ENCODE measurements at places on chromosomes 2 and 18.

- no peak for DNase-seq
Measured at GRCh38 chr2:235391921-235392615, 101.8 kb upstream of the AGAP1 start.

DNA sequence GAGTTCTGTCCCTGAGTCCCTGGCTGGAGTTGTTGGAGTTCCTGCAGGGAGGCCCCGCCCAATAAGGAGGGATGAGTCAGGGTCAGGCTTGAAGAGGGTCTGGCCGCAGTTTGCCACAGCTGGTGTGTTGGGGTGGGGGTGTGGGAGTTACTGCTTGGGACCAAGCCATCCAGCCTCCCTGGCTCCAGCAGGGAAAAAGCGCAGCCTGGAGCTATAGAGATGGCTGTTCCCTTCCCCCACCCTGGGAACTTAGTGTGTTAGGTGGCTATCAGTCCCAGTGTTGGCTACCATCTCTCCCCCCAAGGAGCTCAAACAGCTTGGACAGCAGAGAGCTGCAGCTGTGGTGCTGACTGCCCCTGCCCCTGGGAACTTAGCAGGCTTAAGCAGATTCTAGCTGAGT lies 13.2 kb upstream of the TANK start:
- no peak for DNase-seq

GRCh38 chr18:50675043-50675442 lies 115.2 kb downstream of the MAPK4 start:
- DNase-seq: no peak

DNA sequence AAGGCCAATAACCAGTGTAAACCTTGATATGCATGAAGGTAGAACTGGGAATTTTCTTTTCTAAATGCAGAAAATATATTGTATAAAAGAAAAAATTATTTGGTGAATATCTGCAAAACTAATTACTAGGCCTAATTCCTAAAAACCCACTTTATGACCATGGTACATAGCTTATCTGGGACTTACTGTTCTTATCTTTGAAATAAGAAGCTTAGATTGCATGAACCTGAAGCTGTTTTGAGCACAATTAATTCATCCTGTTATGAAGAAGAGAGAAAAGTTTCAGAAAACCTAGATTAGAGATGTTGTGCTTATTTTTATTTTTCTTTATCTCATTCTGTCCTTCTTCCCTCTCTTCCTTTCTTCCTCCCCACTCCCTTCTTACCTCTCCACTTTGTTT lies 235.0 kb downstream of the GULP1 start:
- no peak for DNase-seq

GRCh38 chr2:133766164-133766832 lies 198.0 kb upstream of the NCKAP5 start:
- DNase-seq: no peak

DNA sequence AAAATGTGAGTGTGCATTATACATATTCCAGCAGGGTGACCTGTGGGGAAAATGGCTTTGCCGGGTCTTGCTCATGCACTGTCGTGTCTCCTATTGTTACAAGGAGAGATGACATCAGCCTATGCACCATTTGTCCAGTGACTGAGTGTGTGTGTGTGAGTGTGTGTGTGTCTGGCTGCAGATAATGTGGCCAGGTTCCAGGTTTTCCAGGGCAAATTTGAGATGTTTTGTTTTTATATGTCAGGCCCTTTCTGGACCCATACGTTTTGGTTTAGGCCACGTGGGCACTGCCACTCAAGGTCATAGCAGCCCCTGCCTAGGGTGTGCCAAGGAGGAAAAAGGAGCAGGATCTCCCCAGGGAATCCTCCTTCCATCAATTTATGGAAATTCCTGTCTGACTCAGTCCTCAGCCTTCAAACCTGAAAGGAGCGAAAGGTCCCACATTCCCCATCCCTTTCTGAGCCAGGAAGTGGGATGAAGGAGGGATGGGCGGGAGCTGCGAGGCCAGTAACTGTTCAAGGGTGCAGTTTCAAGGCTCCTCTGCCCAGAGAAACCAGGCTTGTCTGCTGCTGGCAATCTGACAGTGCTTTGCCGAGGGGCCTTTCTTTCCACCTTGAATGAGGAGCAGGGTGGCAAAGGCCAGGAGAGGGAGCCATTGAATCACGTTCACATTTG lies 93.0 kb upstream of the SMAD2 start:
- DNase-seq: no peak

GRCh38 chr2:241726459-241726858 lies 8.0 kb upstream of the D2HGDH start:
- no peak for DNase-seq

- DNase-seq: no peak
Measured at GRCh38 chr18:13989199-13989598, 73.9 kb upstream of the MC2R start.

- no peak for DNase-seq
Measured at GRCh38 chr2:7706791-7707190, 789.6 kb downstream of the RNF144A start.

GRCh38 chr2:237599465-237600110 lies 9.1 kb upstream of the RAB17 start:
- DNase-seq: no peak

DNA sequence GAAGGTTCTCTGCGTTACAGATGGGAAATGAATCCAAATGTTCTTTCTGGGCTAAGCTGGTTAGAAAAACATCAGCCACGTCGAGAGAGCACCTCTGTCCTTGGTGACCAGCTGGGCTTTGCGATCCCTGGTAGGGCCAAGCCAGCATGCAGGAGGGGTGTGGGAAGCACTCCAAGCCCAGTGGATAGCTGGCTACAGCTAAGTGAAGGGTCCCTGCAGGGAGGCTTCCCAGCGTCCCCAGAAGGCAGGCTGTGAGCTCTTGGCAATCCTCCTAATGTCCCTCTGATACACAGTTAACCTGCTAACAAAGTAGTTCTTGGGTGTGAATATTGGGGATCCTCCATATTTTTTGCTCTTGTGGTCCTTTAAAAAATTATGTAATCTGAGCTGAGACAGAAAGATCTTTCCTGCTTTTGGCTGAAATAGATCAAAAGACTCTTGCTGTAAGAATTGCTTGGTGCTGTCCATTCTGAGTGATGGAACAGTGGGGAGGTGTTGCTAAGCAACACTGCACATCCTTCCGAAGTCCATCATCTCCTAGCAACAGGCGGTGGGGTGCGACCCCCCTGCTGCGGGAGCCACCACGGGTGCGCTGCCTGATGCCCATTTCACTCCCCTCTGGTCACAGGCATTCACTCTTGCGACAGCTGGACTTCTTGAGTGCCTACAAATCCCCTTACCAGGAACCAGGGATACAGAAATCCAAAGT lies 88.5 kb upstream of the UXS1 start:
- DNase-seq: no peak

- DNase-seq: no peak
Measured at GRCh38 chr18:26457611-26458353, 90.6 kb downstream of the KCTD1 start.

GRCh38 chr2:144707736-144708326 lies 187.9 kb upstream of the ZEB2 start:
- DNase-seq: peak; percentile 53

DNA sequence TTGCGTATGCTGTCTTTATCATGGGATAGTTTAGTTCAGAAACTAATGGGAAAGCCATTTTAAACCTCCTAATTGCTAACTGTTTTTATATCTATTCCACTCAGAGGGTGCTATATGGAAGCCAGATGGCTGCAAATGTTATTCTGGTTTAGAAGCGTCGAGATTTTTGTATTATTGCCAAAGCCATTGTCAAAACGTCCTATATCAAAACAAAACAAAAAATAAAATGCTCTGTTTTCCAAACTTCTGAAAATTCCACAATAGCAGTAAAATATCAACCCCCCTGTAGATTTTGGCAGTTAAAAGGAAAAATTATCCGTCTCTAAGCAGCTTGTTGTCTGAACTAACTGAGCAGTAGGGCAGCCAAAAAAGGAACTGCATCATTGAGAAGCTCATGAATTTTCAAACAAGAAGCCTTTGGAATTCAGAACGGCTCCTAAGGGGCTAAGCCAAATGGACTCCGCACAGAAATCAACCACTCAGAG lies 195.4 kb upstream of the CWC22 start:
- no peak for DNase-seq

- DNase-seq: peak; percentile 1
Measured at GRCh38 chr18:39946623-39947061, 2008.4 kb upstream of the PIK3C3 start.

DNA sequence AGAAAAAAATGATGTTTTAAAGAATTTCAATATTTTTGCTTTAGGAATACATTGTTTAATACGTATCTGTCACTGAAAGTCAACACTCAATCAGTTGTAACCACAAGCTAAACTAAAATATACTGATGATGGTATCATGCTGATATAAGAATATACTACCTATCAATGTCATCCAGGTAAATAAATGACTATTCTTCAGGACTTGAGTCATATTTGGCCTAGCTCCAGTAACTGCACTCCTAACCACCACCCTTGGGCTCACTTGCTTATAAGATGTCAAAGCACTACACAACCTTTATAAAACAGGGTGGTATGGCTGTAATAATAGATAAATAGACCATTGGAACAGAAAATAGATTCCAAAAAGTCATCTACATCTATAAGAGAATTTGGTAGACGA lies 48.8 kb downstream of the RND3 start:
- DNase-seq: no peak

DNA sequence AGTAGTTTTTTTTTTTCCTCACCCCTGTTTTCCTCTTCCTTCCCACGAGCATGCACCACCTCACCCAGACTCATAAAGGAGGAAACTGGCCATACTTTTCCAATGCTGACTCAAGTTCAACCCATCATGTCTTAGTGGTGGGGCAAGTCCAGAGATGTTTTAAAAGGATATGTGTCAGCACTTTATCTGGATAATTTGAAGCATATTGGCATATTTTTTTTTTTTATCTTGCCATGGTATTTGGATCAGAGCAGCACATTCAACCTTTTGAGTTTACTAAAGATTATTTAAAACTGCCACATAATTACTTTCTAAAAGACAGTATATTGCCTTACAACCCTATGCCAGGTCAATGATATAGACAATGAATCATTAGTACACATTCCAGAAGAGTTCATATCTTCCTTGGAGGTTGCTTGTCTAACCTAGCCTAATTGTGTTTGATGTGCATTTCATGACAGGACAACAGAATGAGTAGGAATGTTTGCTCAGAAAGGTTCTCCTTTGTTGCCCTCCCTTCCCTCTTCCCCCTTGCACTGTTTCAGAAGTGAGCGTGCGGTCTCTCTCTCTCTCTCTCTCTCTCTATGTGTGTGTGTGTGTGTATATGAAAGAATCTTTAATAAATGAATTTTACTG lies 950.7 kb upstream of the FAM98A start:
- no peak for DNase-seq

DNA sequence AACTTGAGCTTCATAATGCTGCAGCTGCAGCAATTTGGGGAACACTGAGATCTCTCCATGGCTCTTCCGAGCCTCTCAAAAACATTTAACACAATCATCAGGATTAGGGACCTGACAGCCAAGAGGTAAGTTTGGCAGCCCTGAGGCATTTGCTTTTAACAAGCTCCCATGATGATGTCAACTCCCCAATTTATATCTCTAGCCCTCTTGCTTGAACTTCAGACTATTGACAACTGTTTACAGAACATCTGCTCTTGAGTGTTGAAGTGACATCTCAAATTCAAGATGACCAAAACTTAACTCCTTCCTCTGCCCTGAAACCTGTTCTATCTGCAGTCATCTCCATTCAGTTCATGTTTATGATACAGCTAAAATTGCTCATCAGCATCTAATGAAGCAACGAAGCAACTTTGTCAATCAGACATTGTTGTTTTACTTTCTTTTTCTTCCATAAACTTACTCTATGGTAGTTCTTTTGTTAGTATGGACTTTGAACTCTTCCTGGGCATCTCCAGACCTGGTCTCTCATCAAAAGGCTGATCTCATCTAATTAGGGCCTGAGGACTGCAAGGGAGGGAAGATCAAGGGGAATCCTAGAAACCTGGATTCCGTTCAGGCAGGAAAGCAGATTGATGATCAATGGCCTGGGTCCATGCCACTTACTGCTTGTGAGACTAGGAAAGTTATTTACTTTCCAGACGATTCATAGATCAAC lies 48.1 kb downstream of the SEMA4F start:
- DNase-seq: no peak

- no peak for DNase-seq
Measured at GRCh38 chr2:100814453-100814852, 5.5 kb upstream of the NPAS2 start.

GRCh38 chr18:75173125-75173432 lies 35.9 kb downstream of the PTGR3 start:
- no peak for DNase-seq

DNA sequence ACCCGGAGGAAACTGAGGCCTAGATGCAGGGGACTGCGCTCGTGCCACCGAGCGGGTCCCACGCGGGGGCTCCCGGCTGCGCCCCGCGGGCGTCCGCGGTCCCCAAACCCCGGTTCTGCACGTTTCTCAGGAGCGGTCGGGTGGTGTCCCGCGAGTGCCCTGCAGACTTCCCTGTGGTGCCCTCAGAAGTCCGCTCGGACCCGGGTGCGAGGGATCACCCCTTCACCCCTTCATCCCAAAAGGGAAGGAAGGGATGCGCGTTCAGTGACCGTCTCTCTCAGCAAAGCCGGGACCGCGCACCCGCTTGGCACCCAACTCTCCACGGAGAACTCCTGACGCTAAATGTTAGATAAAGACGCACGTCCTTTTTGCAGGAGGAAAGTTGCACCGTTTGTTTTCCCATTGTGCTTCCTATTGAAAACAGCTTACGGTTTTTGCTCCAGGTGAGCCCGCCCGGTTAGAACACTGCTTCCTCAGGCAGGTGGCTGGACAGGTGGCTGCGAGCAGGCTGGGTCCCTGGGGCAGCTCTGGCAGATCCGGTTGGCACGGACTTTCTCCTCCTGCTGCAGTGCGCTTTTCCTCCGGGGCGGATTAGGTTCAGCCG lies 779 bp downstream of the DGKD start:
- DNase-seq: no peak

DNA sequence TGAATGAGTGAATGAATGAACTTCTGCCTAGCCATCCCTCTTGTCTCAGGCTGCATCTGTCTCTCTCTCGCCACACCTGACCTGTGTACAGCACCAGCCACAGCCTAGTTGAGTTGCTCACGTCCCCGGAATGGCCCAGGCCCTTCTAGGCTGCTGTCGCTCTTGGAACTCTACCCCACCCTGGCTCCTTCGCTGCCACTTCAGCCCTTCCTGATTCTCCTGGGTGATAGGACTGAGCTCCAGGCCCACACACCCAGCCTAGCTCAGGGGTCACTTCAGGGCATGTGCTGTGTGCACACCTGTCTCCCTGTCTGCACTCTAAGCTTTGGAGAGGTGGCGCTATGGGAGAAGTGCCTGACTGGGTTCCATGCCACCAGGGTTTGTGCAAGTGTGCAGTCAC lies 236.6 kb downstream of the GLI2 start:
- DNase-seq: no peak

- no peak for DNase-seq
Measured at GRCh38 chr2:223936862-223937326, 8.2 kb downstream of the WDFY1 start.

- DNase-seq: peak; percentile 53
Measured at GRCh38 chr18:26487437-26487836, 60.9 kb downstream of the KCTD1 start.

DNA sequence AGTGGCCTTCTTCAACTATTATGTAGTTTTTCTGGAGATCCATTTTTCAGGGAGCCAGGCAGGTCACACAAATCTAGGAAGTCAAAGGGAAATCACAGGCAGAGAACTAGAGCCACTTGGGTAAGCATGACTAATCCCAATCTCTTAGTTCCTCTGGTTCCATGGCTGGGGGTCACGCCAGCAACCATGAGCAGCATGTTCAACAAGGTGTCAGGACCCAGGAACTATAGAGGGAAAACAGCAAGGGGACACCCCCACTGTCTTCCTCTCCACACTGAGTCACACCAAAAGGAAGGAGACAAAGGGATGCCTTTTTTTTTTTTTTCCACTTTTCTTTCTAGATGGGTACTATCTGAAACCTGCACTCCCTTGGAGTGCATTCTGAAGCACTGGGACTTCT lies 250.9 kb downstream of the OTX1 start:
- DNase-seq: no peak

GRCh38 chr2:238566001-238566645 lies 139.4 kb downstream of the ASB1 start:
- no peak for DNase-seq

Data from trophoblast cell (in vitro differentiated cells and primary cell).